Tongue (tissue), 3 donors: ENCODE measurements at places on chromosomes 11 and 22. TPM values are rescaled to one million over a fixed set of nuclear protein-coding genes. Genes with fewer than 3 reads are reported as not detected.

DNA sequence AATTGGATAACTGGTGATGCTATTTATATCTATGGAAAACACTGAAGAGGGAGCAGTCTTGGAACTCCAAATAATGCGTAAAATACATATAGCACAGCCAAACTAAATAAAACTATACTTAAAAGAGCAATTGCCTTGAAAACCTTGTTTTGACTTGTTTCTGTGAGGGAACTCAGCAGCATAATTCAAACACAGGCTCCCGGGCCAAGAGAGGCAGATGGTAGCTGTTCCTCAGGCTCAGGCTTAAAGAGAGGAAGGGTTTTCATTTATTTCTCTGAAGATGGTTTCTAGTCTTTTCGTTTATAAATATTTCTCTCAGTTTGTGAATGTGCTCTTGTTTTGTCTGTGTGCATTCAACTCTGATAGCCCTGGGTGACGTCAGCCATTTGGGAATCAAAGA lies 82.4 kb downstream of the FANCF start:
- no peak for DNase-seq

DNA sequence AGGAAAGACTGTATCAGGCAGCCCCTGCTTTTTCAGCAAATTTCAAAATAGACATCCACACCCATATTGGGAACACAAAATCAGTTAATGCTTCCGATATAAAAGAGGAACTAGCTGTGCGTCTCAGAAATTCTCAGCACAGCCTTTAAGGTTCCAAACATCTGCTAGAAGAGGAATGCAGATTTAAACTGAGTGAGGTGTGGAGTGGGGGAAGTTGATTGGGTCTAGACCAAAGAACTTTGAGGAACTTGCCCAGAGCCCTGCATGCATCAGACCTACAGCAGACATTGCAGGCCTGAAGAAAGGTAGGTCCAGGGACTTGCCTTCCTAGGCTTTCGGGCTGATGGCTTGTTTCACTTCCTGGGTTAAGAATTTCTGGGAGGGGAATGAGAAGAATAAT lies at the start of gene MS4A4A:
Gene MS4A4A (plus strand): TSS at position 255 of the 400 bp plus-strand sequence. CDS start 10 bp downstream, at position 265.
- peak; percentile 5 for DNase-seq

DNA sequence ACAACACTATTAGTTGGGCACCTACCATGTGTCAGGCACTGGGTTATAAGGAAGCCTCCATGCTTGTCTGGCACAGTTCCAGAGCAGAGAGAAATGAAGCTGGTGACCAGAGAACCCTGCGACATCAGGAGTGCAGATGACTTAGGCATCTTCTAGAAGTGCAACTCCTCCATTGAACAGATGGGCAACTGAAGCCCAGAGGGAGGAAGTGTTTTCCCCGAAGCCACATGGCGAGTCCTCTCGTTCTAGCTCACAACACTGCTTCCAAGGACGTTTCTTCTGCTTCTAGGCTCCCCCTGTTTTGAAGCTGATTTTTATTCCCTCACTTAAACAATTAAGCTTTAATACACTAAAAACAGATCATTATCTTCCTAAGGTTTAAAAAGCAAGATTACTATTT lies 109.8 kb upstream of the SYT13 start:
- no peak for DNase-seq

DNA sequence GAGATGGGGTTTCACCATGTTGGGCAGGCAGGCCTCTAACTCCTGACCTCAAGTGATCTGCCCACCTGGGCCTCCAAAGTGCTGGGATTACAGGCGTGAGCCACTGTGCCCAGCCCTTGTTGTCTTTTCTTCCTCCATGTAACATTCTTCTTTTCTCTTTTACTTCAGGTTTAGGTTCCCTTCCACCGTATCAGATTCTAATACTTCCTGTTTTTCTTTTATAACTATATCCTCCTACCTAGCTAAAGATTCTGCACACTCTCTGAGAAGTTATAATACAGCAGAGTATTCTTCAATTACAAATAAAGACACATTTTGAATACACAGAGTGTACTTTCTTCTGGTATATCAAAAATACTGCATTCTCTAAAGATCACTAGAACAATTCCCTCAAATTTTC lies 33.2 kb upstream of the GAB2 start:
- DNase-seq, result no peak

GRCh38 chr11:73218106-73218829 lies at the start of gene P2RY2:
Gene P2RY2 (plus strand): TSS chr11:73218281. CDS start chr11:73234160, 15,879 bp downstream.
- peak; percentile 60 for DNase-seq

GRCh38 chr11:2137202-2138067 lies 1.8 kb downstream of the IGF2 start:
- peak; percentile 94 for DNase-seq

DNA sequence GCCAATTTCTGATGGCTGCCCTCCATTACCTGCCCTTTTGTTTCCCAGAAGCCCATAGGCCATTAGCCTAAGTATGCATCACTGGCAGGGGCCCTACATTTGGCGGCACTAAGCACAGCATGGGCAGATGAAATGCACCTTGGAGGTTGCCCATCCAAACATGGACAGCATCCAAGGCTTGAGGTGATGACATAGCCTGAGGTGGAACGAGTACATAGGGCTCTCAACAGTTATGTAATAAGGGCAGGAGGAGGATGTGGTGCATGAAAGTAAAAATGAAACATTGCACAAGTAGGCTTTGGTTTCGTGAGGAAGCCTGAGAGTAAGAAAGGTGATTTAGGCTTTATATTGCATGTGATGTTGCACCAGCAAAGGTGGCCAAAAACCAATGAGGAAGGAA lies 148.1 kb downstream of the FAM76B start:
- no peak for DNase-seq

Gene KIRREL3
- 0.92 TPM for total RNA-seq

Gene CECR2
- total RNA-seq, result 10.4 TPM

Gene MIOX
- not detected for total RNA-seq

Gene RIMBP3C
- total RNA-seq, result not detected

Gene SLC7A4
- total RNA-seq, result 0.41 TPM

Gene GSC2
- not detected for total RNA-seq

Gene ROBO4
- total RNA-seq, result 23.3 TPM
